ENCODE measurements at places on chromosomes 2 and 18. TPM values are rescaled to one million over a fixed set of nuclear protein-coding genes. Genes with fewer than 3 reads are reported as not detected.

- no peak for DNase-seq
Measured at GRCh38 chr2:69143748-69144360, 130.9 kb downstream of the ANTXR1 start.

DNA sequence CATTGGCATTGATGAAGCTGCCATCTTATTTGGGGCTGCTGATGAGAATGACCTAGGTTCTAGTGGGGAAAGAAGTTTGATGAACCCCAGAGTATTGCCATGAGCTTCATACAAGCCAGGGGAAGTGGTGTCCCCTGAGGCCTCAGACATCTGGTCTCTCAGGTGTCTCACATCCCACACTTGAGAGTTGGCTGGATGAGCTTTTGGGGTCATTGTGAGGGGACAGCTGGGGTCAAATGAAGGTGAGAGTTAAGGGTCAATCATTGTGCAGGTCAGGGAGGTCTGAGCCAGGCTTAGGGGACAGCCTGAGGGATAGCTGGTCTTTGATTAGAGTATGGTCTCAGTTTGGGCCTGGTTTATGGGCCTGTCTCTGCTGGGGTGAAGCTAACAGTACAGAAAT, 336.5 kb downstream of the CYP26B1 start:
- DNase-seq = no peak

- DNase-seq = no peak
Measured at GRCh38 chr2:164560181-164560792, 61.0 kb downstream of the GRB14 start.

DNA sequence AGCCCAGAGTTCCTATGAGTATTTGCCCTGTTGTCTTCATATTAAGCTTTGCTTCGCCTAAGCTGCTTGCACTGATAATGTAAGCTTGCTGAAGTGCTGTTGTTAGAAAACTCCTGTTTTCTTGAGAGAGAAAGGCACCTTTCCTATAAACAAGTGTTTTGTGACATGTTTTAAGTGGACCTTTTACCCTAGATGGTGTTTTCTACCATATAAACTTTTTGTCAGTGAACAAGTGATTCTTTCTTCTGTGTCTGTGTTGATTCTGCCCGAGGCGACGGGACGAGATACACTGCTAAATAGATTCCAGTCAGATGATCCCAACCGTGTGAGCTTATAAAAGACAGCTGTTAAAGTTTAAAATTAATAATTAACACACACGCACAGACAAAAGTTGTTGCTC, 24.1 kb downstream of the CABLES1 start:
- DNase-seq = no peak

LIMS4 gene
- total RNA-seq = not detected

KRCC1 gene
- total RNA-seq = 7.0 TPM

PDCD1 gene
- not detected for total RNA-seq

DNA sequence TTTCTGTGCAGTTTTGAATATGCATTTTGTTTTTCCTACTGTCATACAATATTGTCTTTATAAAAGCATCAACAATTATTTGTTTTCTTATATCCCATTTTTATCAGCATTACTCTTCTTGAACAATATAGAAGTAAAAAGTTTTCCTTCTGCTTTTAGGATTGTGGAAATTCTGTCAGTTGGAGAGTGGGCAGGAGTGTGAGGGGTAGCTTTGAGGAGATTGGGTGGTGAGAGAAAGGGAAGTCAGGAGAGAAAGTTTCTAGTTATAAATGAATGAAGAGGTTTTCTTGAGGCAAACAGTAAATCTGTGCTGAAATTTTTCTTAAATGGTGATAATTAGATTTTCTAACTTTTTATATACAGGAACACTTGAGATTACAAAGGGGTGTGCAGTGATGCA, 151.7 kb upstream of the NOSTRIN start:
- no peak for DNase-seq

SYT4 gene
- total RNA-seq = 11.0 TPM

- DNase-seq = no peak
Measured at GRCh38 chr2:101887328-101887727, 104.4 kb upstream of the IL1R2 start.

RGPD8 gene
- total RNA-seq = 22.7 TPM

DNA sequence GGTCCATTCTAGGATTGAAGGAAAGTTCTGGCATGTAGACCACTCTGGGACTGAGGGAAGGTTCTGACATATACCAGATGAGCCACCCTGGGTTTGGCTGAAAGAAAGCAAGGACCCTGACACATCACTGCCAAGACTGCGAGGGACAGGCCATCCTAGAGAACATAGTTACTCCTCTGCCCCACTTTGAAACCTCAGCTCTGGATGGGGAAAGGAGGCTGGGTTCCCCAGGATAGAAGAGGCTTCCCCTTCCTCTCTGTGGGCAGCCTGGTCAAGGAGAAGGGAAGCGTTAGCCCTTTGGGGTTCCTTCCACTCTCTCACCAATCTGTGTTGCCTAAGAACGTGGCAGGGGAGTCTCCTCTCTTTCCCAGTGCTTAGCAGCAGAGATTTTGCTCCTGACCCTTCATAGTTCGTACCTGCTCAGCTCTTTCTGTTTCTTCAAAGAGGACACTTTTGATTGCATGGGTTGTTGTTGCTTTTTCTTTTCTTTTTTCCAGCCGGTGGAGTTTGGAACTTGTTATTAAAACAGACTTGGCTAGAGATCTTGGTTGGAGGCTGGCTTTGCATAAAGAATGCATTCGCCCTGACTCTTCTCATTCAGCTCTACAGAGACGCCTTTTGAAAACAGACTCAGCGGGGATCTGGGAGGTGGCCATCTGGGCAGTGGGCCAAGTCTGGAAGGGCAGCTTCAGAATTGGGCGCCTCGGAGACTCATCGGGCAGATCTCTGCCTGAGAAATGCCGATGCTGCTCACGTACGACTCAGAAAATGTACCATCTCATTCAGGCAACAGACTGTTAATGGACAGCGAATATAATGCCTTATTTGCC, 166.1 kb downstream of the CLIP4 start:
- peak; percentile 30 for DNase-seq

- peak; percentile 63 for DNase-seq
Measured at GRCh38 chr18:10228326-10228725, 226.1 kb upstream of the APCDD1 start.

HOXD11 gene
- not detected for total RNA-seq

DNA sequence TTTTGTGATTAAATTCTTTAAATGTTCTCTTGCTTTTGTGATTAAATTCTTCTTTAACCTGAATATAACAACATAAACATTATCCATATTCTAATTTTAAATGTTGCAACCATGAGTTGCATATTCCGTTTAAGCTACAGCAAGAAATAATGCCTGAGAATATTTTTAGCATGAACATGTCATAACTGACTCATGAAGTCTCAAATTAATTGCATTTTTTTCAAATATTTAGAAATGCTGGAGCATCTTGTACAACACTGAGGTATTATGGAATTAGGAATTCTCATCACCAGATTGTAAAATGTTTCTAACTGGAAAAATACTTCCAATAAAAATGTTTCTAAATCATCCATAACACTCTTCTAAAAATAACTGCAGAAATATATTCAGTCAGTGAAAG, 14.7 kb downstream of the ROCK2 start:
- no peak for DNase-seq

DNA sequence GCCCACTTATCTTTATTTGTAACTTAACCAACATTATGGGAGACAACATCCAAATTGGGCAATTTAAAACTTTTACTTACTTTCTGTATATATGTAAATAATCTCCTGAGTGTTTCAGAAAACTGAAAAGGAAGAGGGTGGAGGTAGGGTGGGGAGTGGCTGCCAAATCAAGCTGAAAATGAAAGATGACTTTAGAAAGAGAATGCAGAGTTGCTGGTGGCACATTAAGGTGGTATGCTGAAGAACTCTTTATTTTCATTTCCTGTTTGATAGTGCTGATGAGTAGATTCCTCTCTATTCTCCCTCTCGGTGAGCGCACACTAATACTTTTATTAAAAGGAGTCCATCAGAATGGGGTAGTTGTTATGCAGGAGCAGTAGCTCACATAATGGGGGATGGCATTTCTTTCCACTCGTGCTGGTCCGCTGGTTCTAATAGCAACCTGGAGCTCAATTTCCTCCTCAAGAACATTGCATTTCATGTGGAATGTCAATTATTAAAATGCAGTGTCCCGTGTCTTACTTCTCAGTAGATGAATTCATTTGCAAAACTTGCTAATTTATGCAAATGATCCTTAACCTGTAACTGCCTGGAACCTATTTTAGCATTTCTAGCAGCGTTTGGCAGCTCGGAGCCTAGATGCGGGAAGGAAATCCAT, 466.9 kb upstream of the HNRNPA3 start:
- no peak for DNase-seq

ATOH8 gene
- total RNA-seq = 2.3 TPM

HIBCH gene
- total RNA-seq = 16.2 TPM

SRSF7 gene
- total RNA-seq = 57.9 TPM

DNA sequence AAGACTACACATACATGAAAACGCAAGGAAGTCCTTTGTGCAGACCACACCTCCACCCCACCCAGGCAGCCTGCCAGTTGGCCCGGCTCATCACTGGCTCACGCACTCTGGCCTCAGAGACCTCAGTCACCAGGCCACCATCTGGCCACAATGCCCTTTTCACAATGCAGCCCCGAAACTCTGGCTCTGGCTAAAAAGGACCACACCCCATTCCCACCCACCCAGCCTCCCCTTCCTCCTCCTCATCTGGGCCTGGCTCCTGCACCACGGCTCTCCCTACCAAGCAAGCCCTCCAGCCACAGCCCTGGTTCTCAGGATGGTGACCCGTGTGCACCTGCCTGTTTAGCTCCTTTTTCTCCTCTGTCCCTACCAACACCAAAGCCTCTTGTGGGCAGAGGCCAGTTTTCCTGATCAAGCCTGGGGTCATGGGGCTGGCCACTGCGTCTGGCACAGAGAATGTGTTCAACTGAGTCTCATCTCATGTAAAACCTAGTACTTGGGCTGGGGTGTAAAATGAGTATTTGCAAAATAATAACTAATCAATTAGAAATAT, 7.4 kb downstream of the HDAC4 start:
- peak; percentile 40 for DNase-seq

GRCh38 chr2:2057125-2057721, 273.9 kb downstream of the MYT1L start:
- DNase-seq = peak; percentile 33

RTTN gene
- total RNA-seq = 14.0 TPM

GRCh38 chr2:68837164-68837860, 33.9 kb downstream of the BMP10 start:
- peak; percentile 83 for DNase-seq

TNFAIP6 gene
- not detected for total RNA-seq

IL18RAP gene
- 33.3 TPM for total RNA-seq

GRCh38 chr2:191636235-191636543, 41.7 kb upstream of the NABP1 start:
- DNase-seq = no peak

FAM161A gene
- total RNA-seq = 6.6 TPM

GRCh38 chr2:145654156-145654555, 1134.2 kb upstream of the ZEB2 start:
- DNase-seq = no peak

GRCh38 chr18:67276638-67277037, 239.9 kb downstream of the DSEL start:
- no peak for DNase-seq

DNA sequence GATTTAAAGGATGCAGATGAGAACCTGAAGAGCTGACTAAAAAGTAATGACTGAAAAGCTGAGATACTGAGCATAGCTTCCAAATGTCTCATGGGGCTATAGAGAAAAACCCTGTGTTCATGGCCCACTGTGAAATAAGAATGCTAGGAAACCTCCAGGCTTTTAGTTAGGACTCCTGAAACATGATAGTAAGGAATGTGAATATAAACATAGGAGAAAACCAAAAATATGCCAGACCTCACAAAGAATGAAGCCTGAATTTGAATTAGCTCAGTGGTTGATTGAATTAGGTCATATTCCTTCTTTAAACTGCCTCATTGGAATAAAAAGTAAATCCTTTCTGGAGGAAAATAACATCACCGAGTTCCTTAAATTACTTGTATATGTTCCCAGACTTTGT, 194.5 kb upstream of the NXPH2 start:
- no peak for DNase-seq

KLHL14 gene
- total RNA-seq = 0.55 TPM

GRCh38 chr2:232456296-232457120, 555 bp downstream of the ALPI start:
- no peak for DNase-seq

- peak; percentile 15 for DNase-seq
Measured at GRCh38 chr2:46696966-46697829, 217.8 kb downstream of the TMEM247 start.

CHRND gene
- not detected for total RNA-seq

CTAGE1 gene
- total RNA-seq = not detected

DNA sequence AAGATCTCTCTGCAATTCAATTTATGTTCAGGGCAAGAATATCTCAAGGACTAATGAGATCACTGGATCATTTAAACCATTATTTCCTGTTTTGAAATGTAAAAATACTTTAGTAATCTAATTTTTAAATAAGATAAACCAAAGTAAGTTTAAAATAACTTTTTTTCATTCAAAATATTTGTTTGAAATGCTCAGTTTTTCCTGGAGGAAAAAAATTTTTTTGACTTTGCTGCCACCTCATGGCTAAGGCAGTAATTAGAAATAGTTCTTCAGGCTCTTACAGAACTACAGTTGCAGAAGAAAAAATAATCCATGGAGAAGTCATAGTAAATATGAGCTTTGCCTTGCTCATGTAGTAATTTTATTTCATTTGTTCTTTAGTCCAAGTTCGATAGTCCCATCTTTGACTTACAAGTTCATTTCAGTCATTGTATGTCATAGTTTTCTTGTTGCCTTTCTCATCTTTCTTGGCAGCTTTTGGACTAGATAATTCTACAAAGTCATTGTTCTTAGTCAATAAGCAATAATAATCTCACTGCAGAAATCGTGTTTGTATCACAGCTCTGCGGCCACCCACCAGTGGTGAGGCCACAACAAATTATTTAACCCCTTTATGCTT, 127.4 kb downstream of the DPP4 start:
- no peak for DNase-seq

NDC80 gene
- total RNA-seq = 3.0 TPM

BOLL gene
- not detected for total RNA-seq

MC4R gene
- not detected for total RNA-seq

DNA sequence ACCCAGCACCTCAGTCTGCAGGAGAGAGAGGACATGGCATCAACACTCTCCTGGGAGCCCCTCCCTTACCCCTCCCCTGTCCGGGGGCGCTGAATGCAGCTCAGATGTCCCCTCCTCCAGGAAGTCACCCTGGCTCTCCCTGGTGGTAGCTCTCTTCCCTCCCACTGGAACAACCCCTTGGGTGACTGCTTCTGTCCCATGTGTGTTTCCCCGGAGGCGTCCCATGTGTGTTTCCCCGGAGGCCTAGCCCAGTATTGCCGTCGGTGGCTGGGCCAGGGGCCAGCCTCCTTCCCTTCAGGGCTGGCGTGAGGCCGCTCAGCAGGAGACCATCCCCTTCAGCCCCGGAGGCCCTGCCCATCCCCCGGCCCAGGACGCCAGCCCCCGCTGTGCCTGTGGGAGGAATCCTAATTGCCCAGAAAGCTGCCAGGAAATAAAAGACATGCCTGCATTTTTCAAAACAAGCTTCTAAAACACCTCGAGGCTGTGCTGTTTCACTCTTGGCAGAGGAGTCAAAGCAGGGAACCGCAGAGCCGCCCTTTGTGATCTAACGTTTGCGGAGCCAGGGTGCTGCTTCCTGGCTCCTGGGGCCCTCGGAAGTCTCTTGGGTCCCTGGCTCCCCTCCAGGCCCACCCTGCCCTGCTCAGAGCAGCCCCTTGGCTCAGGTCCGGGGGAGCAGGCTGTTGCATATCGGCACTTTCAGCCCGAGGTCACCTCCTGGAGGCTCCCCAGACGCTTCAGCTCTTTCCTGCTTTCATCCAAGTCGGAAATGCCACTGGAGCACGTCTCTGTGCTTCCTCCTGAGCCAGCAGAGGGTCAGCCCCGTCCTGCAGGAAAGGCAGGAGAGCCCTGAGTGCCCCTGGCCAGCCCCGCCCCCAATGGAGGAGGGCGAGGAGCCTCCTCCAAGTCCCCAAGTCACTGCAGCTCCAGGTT, 11.4 kb downstream of the SNED1 start:
- peak; percentile 73 for DNase-seq
